ENCODE measurements at places on chromosomes 7 and 10. TPM values are rescaled to one million over a fixed set of nuclear protein-coding genes. Genes with fewer than 3 reads are reported as not detected.

- DNase-seq, result peak; percentile 67
- no peak overlapping the region for H3K27ac ChIP-seq
- H3K36me3 ChIP-seq, result no peaks in the 10 kb centered on the region
- H3K27me3 ChIP-seq, result no peaks in the 10 kb centered on the region
- H3K4me1 ChIP-seq, result peaks cover 13% of the 10 kb centered on the region
- H3K4me3 ChIP-seq, result no peak overlapping the region
Observed at GRCh38 chr10:102596506-102596971, 47.7 kb upstream of the TRIM8 start.

DNA sequence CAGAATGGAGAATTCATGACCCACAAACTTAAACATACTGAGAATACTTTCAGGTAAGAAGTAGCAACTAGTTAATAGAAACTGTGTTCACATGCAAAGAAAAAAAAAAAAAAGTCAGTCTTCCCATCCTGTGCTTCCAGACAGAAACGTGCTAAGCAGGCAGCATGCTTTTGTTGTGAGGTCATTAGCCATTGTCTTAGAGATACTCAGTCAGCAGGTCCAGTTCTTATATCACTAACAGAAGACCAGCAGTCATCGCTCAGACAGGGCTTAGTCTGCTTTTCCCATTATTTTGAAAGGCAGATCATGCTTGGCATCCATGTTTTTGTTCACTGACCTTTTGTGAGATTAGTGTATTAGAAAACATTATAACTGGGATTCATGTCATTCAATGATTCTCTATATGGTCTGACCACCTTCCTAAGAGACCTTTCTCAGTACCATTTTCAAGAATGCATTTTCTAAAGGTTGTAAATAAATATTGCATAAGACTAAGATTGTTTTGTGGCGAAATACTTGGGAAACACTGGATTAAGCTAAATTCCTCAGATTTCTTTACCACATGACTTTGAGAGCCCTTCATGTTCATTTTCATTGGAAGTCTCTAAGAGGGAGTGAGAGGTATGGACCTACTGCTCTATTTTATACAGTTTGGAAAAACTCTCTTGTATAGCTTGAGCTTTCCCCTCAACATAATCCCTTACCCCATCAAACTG is 45.0 kb upstream of the AGBL3 start:
- H3K27ac ChIP-seq, result no peak overlapping the region
- no peaks in the 10 kb centered on the region for H3K27me3 ChIP-seq
- peaks cover 19% of the 10 kb centered on the region for H3K4me1 ChIP-seq
- no peak for DNase-seq
- no peak overlapping the region for H3K4me3 ChIP-seq

DNA sequence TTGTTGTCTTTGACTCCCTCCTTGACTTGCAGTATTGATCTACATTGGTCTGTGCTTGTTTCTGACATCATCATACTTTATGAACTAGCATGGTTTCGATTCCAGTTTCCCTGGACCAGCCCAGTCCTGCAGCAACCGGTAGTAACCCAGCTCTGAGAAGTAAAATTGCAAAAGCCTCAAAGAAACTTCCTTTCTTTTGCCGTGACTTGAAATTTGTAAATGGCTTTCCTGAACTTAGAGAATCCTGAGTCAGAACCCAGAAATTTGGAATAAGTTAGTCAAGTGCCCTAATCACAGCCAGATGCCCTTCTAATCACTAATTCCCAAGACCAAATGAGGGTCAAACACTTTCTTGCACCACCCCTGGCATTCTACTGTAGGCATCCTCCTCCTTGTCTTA is 15.0 kb downstream of the TAS2R60 start:
- H3K4me3 ChIP-seq, result no peak overlapping the region
- no peaks in the 10 kb centered on the region for H3K4me1 ChIP-seq
- no peak for DNase-seq
- H3K27me3 ChIP-seq, result no peaks in the 10 kb centered on the region
- H3K27ac ChIP-seq, result no peak overlapping the region
- no peaks in the 10 kb centered on the region for H3K36me3 ChIP-seq

DNA sequence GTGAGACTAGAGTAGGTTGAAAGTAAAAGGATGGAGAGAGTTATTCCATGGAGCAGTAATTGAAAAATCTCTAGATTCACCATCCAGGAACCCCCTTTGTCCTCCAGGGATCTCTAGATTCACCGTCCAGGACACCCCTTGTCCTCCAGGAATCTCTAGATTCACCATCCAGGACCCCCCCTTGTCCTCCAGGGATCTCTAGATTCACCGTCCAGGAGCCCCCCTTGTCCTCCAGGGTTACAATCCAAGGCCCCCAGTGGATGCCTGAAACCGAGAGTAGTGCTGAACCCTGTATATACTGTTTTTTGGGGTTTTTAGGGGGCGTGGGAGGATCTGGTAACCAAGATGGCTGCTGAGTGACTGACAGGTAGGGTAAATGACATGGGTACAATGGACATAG is 38.3 kb upstream of the PPP2R2D start:
- no peak overlapping the region for H3K4me3 ChIP-seq
- H3K36me3 ChIP-seq, result no peaks in the 10 kb centered on the region
- DNase-seq, result no peak
- no peaks in the 10 kb centered on the region for H3K27me3 ChIP-seq

DNA sequence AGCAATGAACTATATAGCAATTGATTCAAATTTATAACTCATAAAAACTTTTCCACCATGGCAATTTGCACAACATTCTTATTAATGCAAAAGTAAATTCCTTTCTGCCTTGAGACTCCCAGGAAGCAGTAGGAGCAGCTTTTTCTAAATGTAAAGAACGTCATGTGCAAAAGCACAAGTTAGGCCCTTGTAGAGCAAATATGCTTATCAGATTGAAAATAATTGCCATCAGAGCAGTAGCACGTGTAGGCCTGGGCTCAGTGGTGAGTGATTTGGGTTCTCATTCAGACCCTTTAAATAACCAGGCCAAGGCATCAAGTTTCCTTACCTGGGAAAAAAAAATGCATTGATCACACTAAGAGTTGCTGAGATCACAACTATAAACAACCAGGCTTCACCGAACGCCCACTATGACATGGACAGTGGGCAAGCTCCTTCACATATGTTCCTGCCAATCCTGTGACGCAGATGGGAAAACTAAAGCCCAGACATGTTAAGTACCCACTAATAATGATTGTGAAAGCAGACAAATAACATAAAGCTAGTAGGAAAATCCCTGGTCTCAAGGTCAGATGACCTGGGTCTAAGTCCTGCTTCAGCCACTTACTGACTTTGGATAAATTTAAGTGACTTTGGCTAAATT is 22.1 kb upstream of the SAR1A start:
- H3K27ac ChIP-seq, result peak overlapping the region; percentile 57
- H3K36me3 ChIP-seq, result no peaks in the 10 kb centered on the region

GRCh38 chr10:113680190-113681111 is 739 bp downstream of the CASP7 start:
- H3K4me3 ChIP-seq, result peak overlapping the region; percentile 93
- peaks cover 16% of the 10 kb centered on the region for H3K4me1 ChIP-seq
- DNase-seq, result peak; percentile 54
- H3K36me3 ChIP-seq, result no peaks in the 10 kb centered on the region

GRCh38 chr7:91916051-91916440 is 24.6 kb upstream of the AKAP9 start:
- no peaks in the 10 kb centered on the region for H3K27me3 ChIP-seq
- no peaks in the 10 kb centered on the region for H3K36me3 ChIP-seq
- no peaks in the 10 kb centered on the region for H3K4me1 ChIP-seq
- H3K27ac ChIP-seq, result no peak overlapping the region
- H3K4me3 ChIP-seq, result no peak overlapping the region

GRCh38 chr7:129238546-129238945 is 13.7 kb downstream of the AHCYL2 start:
- no peak overlapping the region for H3K27ac ChIP-seq
- DNase-seq, result no peak
- no peak overlapping the region for H3K4me3 ChIP-seq
- H3K27me3 ChIP-seq, result no peaks in the 10 kb centered on the region

GRCh38 chr10:131168238-131168875 is 143.2 kb downstream of the TCERG1L start:
- no peaks in the 10 kb centered on the region for H3K27me3 ChIP-seq
- no peaks in the 10 kb centered on the region for H3K36me3 ChIP-seq
- no peak overlapping the region for H3K27ac ChIP-seq
- no peaks in the 10 kb centered on the region for H3K4me1 ChIP-seq
- H3K4me3 ChIP-seq, result no peak overlapping the region

GRCh38 chr10:96971324-96971723 is 139.2 kb downstream of the LCOR start:
- DNase-seq, result no peak
- H3K4me3 ChIP-seq, result no peak overlapping the region
- H3K36me3 ChIP-seq, result no peaks in the 10 kb centered on the region
- H3K4me1 ChIP-seq, result no peaks in the 10 kb centered on the region

GRCh38 chr7:40673285-40673684 is 538.5 kb downstream of the SUGCT start:
- DNase-seq, result no peak
- no peak overlapping the region for H3K4me3 ChIP-seq
- H3K36me3 ChIP-seq, result no peaks in the 10 kb centered on the region

- no peak for DNase-seq
- H3K4me3 ChIP-seq, result no peak overlapping the region
- H3K4me1 ChIP-seq, result peaks cover 8% of the 10 kb centered on the region
- no peak overlapping the region for H3K27ac ChIP-seq
Observed at GRCh38 chr10:78290131-78290750, 256.6 kb downstream of the RPS24 start.

GRCh38 chr10:112261281-112261822 is 21.8 kb upstream of the TECTB start:
- H3K4me3 ChIP-seq, result no peak overlapping the region
- H3K36me3 ChIP-seq, result no peaks in the 10 kb centered on the region
- no peak overlapping the region for H3K27ac ChIP-seq
- no peaks in the 10 kb centered on the region for H3K27me3 ChIP-seq

DNA sequence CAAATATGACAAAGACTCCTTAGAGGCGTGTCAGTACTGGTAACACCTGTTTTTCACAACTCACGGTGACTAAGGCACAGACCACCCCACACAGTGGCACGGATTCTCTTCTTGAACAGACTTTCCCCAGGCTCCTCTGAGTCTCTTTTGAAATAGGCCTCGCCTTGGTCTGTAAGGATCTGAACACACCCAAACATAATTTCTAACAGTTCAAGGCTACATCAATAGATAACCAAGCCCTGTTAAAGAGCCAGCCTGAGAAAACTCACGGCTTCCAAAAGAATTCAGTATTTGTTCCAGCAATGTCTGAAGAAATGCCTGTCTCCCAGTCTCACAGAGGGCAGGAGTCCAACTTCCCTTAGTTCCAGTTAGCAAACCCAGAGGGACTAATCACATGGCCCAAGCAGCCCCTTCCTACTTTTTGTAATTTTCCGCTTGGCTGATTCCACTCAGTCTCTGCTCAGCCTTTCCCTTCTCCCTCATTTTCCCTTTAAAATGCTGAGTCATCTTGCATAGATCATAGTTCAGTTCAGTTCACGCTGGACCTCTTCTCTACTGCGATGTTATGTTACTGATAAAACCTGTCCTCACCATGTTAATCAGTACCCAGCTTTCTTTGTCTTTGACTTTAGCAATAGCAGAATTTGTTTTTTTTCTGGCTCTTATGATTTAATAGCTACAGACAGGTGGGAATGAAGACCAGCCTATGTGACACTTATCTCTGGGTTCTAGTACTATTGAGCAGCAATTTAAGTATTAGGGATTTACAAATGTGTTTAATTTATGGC is 22.6 kb upstream of the AKR1C3 start:
- peaks cover 37% of the 10 kb centered on the region for H3K4me1 ChIP-seq
- no peak overlapping the region for H3K4me3 ChIP-seq
- H3K36me3 ChIP-seq, result no peaks in the 10 kb centered on the region
- DNase-seq, result peak; percentile 89
- peak overlapping the region; percentile 84 for H3K27ac ChIP-seq

DNA sequence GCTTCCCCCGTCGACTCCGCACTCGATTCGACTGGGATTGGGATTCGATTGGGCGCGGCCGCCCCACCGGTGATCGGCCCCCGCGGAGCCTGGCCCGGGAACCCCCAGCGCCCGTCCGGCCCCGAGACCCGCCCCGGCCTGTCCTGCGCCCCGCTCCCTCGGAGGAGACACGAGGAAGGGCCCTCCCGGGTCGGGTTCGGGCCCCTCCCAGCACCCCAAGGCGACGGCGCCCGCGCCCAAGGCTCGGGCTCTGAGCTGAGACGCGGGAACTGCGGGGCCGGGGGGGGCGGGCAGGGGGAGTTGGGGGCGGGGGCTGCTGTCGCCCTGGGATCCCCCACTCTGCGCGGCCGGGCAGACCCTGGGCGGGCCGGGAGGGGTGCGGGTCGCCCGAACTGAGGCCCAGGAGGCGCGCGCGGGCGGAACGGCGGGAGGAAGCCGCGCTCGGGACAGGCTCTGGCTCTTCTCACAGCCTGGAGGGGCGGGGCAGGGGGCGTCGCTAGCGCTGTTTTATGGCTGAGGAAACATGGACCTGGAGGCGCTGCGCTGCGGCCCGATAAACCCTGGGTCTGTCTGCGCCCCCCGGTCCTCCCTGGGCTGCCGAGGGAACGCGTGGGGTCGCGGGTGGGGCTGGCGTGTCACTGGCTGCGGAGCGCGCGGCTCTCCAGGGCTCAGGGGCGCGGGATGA is 1.7 kb upstream of the NKX6-2 start:
- no peak overlapping the region for H3K4me3 ChIP-seq
- H3K27me3 ChIP-seq, result peaks cover 33% of the 10 kb centered on the region

LEP gene
- 1.8 TPM for total RNA-seq

GIMAP1 gene
- total RNA-seq, result 3.9 TPM

RBP3 gene
- total RNA-seq, result not detected

TMEM236 gene
- 0.52 TPM for total RNA-seq

COPS6 gene
- 15.8 TPM for total RNA-seq

SFRP5 gene
- 163 TPM for total RNA-seq

HOXA3 gene
- total RNA-seq, result 1.6 TPM

UPK3B gene
- total RNA-seq, result 7.3 TPM

Measured in body of pancreas (tissue), 4 donors.